ENCODE measurements at places on chromosomes 11 and 22.

GRCh38 chr11:22192642-22193347 is at the start of gene ANO5:
ANO5 (plus strand) TSS chr11:22193085; CDS start chr11:22193493, 408 bp downstream.
- peak; percentile 43 for DNase-seq

DNA sequence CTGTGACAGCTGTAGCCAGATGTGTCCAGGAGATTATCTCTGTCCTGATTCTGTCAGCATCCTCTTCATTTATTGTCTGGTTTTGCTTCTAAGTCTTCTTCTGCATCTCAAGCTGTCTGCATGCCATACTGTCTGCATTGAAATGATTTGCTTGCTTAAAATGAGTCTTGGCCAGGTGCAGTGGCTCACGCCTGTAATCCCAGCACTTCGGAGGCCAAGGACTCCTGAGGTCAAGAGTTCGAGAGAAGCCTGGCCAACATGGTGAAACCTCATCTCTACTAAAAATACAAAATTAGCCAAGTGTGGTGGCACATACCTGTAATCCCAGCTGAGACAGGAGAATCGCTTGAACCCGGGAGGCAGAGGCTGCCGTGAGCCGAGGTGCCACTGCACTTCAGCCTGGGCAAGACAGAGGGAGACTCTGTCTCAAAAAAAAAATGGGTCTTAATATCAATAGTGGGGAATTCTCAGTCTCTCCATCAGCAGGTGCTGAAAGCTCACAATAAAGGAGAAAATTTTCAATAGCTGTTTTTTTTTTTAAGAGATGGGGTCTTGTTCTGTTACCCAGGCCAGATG is 39.2 kb upstream of the AMPD3 start:
- DNase-seq: no peak

DNA sequence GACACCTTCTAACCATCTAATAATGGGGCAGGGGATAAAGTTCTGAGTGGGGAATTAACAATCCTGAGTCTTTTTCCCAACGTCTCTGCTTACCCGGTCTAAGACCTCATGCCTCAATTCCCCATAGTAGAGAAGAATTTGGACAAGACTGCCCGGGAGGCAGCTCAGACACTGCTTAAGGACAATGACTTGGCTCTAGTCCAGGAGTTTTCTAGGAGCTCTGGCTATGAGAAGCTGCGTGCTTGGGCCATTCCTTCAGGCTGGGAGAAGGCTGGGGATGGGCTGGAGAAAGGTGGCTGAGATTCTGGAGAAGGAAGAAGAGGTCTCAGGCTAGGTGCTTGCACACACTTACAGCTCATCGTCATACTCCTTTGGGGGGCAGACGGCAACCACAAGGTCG is 19.8 kb upstream of the ABCC8 start:
- DNase-seq: no peak

- DNase-seq: no peak
Observed at GRCh38 chr11:13415201-13415600, 47.8 kb downstream of the BTBD10 start.

- no peak for DNase-seq
Observed at GRCh38 chr11:1438261-1438966, 48.2 kb downstream of the MOB2 start.

DNA sequence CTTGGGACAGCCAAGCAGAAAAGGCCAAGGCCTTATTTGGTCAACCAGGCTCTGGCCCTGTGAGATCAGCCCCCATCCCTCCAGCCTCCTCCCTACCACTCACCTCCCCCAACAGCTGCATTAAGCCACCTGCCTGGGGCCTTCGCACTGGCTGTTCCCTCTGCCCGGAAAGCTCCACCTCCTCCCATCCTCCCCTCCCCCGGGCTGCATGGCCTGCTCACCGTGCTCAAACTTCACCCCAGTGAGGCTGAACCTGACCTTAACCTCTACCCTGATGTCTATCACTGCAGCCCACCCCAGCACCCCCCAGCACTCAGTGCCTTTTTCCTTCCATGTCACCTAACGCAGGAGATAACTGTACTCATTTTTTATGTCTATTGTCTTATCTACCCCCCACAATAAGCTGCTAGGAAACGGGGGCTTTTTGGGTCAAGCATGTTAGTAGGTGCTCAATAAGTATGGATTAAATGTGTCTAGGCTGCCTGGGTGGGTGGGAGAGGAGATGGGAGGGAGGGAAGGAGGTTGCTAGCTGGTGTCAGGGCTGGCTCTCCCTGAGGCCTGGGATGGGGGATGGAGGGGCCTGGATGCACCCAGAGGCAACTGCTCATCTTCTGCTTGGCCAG is 912 bp downstream of the PTPRCAP start:
- no peak for DNase-seq

DNA sequence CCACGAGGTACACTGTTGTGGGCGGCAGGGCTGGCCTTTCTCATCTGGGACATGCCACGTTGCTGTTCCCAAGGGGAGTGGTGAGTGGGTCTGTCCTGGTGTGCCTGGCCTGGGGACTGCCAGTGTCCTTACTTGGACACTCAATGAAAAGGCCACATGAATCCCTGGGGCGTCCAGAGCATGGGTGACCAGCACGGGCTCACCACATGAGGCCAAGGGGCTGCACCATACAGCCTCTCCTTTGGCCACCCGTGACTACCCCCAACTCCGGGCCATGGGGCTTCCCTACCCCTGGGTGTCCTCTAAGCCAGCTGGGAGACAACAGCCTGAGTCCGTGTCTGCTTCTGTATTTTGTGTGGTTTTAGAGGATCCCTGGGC is 20.2 kb upstream of the TXNRD2 start:
- DNase-seq: no peak

GRCh38 chr11:20966489-20966888 is 297.1 kb downstream of the NELL1 start:
- no peak for DNase-seq

GRCh38 chr11:27934830-27935145 is 173.2 kb downstream of the KIF18A start:
- DNase-seq: no peak
